Glomerular endothelial cell (primary cell): ENCODE measurements at places on chromosomes 7 and 10. TPM values are rescaled to one million over a fixed set of nuclear protein-coding genes. Genes with fewer than 3 reads are reported as not detected.

Gene FKBP6
- not detected in 2 replicates for total RNA-seq

Gene PDGFA
- 44.5 and 50.6 TPM in 2 replicates for total RNA-seq

Gene CHST3
- total RNA-seq = 8.2 and 10.6 TPM in 2 replicates

Gene TMEM229A
- total RNA-seq = not detected in 2 replicates
